ENCODE measurements at places on chromosomes 7 and 10. TPM values are rescaled to one million over a fixed set of nuclear protein-coding genes. Genes with fewer than 3 reads are reported as not detected.
A peak's percentile ranks its signal among the peaks of the same experiment; 100 is the strongest.

BCL7B gene
- polyA plus RNA-seq, result 44.3 TPM

DNA sequence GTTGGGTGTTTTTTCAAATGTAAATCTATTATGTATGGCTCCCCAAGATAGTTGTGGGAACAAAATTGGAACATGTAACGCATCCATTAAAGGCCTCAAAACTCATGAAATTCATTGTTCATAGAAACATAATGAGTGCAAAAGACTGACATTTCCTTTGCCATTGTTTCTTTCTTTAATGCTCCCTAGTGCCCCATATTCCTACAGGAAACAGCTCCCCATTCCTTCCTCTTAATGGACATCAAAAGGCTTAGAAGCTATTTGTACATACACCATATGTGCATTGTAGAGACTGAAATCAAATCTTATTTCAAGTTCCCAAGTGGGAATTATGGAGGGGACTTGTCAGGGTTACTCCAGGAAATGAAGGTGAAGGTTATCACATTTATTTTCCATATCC, 139.1 kb downstream of the AHR start:
- DNase-seq, result no peak

- no peak for DNase-seq
These were observed 9.9 kb downstream of the RP9 start for GRCh38 chr7:33099154-33099940.

- peak; percentile 85 for DNase-seq
These were observed 609 bp downstream of the SGPL1 start for GRCh38 chr10:70816220-70816894.

DNA sequence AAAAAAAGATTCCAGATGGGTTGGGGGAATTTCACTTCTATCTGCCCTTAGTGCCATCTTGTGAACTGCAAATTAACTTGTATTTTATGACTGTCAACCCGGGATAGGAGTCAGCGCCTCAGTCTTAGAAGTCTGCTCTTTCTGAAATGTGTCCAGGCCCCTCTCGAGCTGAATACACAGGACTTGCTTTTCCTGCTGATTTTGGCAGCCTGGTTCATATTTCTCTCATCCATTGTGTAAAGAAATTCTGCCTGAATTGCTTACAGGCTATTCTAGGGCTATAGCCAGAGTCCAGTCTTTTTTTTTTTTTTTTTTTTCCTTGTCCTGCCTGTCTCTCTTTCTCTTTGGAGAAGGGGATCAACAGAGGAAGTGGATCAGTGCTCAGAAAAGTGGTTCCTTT, 24.6 kb downstream of the GATA3 start:
- DNase-seq, result no peak

DNA sequence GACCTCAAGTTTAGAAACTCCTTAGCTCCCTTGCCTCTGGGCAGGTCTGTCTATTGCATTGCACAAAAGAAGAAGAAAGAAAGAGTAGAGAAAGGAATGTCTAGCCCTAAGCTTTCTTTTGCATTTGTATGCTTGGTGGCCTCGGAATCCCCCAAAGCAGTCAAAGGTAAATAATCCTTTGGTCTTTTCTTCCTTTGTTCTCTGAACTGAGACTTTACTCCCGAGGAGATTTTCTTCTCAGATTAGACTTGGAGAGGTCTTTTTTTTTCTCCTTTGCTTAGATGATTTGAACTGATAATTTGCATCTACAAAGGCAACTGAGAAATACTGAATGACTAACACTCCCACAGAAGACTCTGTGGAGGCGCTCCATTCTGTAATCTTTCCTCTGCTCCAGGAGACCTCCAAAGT, 93.2 kb downstream of the AKR1D1 start:
- DNase-seq, result no peak
